ENCODE measurements at places on chromosomes 3 and 15.

GRCh38 chr3:165513715-165514701 lies 317.8 kb upstream of the SLITRK3 start:
- no peak for DNase-seq

DNA sequence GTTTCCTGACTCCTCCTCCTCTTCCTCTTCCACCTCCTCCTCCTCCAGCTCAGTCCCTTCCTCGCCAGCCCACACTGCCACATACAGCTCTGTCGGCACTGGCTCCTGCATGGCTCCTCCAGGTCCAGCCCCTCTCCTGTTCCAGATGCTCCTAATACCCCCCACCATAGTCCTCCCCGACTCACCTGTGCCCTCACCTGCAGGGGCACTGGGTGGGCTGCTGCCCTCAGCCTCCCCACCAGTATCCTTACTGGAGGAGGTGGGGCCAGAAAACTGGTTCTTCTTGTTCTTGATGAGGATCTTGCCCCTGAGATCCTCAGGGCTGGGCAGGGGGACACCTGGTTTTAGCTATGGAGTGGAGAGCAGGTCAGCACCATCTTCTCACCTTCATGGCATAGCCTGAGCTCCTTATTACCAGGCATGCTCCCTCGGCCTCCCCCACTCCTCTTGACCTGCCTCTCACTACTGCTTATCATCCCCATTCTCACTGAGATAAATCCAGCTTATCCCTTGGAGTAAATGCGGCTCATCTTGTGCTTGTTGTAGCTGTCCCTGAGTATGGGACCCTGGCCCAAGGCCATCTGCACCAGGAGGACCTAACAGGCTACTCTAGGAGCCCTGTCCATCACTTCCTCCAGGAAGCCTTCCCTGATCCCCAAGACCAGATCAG lies 11.0 kb downstream of the PLCB2 start:
- no peak for DNase-seq

GRCh38 chr3:79032686-79033318 lies 735.0 kb downstream of the ROBO1 start:
- no peak for DNase-seq

DNA sequence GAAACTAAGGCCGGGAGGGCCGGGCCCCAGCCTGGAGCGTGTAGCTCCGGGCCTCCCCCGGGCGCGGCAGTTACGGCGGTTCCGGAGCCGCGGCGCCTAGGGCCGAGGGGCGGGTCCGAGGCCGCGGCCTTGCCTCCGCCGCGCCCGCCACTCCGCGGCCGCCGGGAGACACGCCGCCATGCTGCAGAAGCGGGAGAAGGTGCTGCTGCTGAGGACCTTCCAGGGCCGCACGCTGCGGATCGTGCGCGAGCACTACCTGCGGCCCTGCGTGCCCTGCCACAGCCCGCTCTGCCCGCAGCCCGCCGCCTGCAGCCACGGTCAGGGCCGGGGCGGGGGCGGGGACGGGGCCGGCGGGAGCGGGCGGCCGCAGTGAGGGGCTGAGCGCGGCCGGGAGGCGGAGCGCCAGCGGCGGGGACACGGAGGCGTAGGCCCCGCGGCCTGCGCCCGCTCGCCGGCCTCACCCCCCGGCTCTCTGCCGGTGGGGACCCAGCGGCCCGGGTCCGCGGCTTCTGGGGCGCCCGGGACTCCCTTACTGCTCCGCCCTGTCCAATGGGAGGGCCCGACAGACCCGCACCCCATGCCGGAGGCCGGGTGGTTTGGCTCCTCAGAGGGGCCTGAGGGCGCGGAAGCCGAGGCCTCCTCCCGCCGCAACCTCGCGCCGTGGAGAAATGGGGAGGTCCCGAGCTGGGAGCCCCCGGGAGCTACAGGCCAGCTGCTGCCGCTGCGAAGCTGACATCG lies at the start of gene DIS3L:
Gene DIS3L (plus strand): TSS at position 150 of the 738 bp plus-strand sequence. CDS start 29 bp downstream, at position 179.
- no peak for DNase-seq
